ENCODE measurements at places on chromosomes 13 and 19.
A peak's percentile ranks its signal among the peaks of the same experiment; 100 is the strongest.

DNA sequence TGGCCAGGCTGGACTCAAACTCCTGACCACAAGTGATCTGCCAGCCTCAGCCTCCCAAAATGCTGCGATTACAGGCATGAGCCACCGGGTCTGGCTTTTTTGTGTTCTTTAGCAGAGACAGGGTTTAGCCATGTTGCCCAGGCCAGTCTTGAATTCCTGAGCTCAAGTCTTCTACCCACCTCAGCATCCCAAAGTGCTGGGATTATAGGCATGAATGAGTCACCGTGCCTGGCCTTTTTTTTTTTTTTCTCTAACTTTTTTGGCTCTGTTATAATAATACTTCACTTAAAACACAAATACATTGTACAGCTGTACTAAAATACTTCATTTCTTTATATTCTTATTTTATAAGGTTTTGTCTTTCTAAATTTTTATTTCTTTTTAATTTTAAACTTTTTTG lies 599.5 kb upstream of the PCDH9 start:
- DNase-seq = peak; percentile 24

- no peak for DNase-seq
Measured at GRCh38 chr19:45499196-45500180, 1.2 kb downstream of the PPM1N start.

- peak; percentile 32 for DNase-seq
Measured at GRCh38 chr19:16386619-16387240, 62.1 kb downstream of the KLF2 start.

GRCh38 chr13:27636589-27637288 lies 15.0 kb downstream of the POLR1D start:
- peak; percentile 62 for DNase-seq

DNA sequence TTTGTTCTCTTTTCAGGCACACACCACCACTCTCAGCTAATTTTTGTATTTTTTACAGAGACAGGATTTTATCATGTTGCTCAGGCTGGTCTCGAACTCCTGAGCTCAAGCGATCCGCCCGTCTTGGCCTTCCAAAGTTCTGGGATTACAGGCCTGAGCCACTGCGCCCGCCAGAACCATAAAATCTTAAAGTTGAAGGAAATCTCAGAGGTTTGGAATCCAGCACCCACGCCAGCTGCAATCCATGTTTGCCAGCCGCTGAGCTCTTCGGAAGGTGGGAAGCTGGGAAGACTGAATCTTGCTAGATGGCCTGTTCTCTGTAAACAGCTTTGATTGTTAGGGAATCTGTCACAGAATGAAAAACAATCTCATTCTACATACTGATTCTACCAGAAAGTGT lies 38.5 kb downstream of the SPATA13 start:
- DNase-seq = no peak
